Stimulated activated CD4-positive, alpha-beta T cell treated with anti-CD3 and anti-CD28 coated beads, Interleukin-15, amount 100 ng/mL, for 1 hour (primary cell): ENCODE measurements at places on chromosomes 6 and 20.

DNA sequence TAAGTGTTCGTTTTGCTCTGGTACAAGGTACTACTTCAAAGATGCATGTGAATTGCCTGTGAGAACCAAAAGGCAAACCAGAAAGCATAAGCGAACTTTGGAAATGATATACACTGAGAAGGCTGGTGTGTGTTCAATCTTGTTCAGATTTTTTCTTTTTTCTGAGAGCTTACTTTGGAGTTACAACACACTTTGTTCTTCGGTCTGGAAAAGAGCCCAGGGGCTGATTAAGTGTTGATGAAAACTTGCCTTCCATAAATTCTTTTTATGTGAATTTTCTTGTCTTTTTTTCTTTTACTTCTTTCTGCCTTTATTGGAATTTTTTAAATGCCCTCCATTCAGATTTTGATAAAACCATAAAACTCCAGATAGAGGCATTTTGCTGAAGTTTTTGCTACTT lies 395.1 kb upstream of the SASH1 start:
- no peak for DNase-seq

GRCh38 chr6:44576132-44576631 lies 188.7 kb downstream of the CDC5L start:
- no peak for DNase-seq

- DNase-seq, result no peak
These were observed 272.9 kb upstream of the FERMT1 start for GRCh38 chr20:6395695-6396094.

DNA sequence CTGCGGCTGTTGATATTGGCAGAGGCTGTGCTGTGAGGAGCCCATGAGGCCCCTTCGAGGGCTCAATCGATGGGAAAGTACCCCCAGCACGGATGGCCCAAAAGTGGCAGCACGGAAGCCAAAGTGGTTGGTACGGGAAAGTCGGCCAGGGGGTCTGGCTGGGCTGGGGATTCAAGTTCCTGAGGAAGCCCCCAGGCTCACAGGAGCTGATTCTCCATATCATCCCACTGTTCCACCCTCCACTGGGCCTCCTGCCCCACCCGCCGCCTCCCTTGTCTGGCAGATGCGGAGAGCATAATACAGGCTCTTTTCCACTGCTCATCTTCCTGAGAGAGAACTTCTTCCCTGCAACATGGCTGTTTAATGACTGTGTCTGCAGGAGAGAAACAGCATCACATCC lies 217.8 kb upstream of the CST7 start:
- no peak for DNase-seq

DNA sequence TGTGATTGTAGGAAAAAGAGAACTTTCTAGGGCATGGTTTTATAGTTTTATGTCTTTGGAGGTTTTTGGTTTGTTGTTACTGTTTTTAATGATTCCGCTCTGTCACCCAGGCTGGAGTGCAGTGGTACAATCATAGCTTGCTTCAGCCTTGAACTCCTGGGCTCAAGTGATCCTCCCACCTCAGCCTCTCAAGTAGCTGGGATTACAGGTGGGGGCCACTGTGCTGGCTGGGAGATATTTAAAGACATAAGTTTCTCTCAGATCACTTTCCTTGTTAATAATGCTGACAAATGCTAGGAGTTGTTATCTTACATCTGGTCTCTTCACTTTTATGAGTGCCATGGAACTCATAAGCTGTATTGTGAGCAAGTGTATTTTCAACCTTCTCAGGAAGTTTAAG lies 116.3 kb downstream of the SCAF8 start:
- no peak for DNase-seq

DNA sequence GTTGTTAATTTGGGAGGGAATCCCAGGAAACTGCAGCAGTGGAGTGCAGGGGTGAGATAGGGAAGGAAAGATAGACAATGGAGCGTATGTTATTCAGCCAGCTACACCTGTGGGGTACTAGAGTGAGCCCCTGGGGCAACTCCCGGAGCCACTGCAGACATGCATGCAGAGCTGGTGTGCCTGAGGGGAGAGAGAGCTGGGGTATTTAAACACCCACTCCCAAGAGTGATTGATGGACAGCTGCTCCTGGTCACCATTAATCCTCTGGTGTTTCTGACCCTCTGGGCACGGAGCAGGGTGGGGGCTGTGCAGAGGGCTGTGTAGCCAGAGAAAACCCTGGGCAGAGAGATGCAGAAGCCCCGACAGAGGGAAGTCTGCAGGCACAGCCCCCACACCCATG lies 146.7 kb upstream of the CDH4 start:
- DNase-seq, result no peak
